ENCODE measurements at places on chromosomes 7 and 10.

- no peak for DNase-seq
These were observed 107.6 kb downstream of the INPP5A start for GRCh38 chr10:132645247-132645530.

DNA sequence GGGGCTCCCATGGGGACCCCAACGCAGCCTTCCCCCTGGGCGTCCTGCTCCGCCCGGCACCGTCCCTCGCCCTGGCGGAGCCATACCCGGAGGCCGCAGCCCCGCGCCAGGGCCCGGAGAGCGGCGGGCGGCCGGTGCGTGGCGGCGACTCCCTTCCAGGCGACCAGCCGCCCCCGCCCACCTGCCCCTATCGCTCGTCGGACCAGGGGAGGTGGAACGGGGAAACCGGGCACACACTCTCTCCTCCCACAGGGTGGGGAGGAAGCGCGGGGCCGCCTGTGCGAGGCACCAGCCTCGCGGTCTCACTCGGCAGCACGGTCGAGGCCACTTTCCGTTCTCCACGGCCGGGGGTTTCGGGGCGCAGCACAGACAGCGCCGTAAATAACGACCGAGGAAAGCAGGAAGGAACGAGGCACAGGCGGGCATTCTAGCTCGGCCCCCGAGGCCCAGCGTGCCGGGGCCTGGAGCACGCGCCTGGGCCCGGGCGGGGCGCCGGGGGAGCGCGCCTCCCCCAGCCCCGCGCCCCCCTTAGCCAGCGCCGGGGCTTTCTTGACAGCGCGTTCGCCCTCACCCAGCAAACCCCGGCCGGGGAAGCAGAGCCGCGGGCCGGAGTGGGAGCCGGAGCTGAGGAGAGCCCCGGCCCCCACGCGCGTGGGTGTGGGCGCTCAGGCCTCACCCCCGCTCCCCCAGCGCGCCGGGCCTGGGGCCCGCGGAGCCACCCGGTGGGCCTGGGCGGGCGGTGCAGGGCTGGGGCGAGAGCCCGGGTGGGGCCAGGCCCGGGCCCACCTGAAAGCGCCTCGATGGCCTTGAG is 936 bp downstream of the IGF2BP3 start:
- peak; percentile 66 for DNase-seq

GRCh38 chr7:130364451-130364850 is 15.8 kb upstream of the CPA1 start:
- DNase-seq = peak; percentile 23

DNA sequence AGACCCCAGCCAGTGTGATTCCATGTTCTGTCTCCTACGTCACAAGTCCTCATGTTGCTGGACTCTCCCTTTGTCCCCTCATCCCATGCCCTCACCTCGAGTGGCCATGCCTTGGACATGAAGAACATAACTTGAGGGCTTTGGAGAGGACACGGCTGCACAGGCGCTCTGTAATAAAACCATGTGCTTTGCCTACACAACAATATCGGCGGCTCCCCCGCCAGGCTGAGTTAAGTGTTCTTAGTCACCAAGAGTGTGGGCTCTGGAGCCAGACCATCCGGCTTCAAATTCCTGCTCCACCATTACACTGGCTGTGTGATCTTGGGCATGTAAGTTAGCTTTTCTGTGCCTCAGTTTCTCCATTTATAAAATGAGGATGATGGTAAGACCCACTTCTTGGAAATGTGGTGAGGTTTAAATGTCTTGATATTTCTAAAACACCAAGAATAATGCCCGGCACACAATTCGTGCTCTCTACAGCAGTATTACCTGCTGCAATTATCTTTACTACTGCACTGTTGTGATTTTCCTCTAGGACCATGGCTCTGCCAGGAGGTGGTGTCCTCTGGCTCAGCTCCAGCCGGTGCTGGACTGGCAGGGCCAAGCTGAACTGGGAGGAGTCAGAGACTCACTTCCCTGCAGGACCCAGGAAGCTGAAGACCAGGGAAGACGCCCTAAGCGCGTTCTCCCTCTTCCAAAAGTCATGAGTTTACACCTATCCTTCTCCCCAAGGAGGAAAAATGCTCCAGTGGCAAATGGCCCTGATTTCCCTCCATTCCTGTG is 15.7 kb downstream of the SLIT1 start:
- no peak for DNase-seq

DNA sequence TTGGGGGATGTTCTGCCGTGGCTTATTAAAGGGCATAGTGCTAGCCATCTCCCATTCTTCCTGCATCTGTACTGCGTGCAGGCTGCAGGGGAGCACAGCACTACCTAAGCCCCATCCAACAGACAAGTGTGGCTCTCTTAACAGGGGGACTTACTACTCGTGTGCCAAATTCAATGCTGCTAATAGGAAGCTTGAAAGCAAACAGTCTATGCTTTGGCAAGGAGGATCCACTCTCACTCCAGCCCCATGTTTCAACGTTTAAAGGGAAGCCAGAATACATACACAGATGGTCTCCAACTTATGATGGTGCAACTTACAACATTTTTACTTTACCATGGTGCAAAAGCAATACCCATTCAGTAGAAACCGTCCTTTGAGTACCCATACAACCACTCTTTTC is 228.0 kb upstream of the C7orf33 start:
- no peak for DNase-seq

DNA sequence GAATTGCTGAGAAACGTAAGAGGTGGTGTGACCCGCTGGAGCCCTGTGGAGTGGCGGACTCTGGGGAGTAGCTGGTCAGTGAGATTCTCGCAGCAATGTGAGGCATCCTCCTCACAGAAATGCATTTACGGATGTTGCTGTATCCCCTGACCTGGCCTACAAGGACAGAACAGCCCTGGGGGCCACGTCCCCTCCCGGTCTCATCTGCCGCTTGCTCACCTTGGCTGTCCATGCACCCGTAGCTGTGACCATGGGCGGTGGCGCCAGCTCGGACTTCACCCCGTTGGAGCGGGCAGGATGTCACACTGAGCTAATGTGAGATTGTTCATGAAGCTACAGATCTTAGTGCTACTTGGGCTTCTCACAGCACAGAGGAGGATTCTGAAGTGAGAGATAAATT is 193.8 kb downstream of the EBF3 start:
- DNase-seq = no peak

- DNase-seq = no peak
These were observed 66.8 kb upstream of the TARP start for GRCh38 chr7:38339953-38340819.

DNA sequence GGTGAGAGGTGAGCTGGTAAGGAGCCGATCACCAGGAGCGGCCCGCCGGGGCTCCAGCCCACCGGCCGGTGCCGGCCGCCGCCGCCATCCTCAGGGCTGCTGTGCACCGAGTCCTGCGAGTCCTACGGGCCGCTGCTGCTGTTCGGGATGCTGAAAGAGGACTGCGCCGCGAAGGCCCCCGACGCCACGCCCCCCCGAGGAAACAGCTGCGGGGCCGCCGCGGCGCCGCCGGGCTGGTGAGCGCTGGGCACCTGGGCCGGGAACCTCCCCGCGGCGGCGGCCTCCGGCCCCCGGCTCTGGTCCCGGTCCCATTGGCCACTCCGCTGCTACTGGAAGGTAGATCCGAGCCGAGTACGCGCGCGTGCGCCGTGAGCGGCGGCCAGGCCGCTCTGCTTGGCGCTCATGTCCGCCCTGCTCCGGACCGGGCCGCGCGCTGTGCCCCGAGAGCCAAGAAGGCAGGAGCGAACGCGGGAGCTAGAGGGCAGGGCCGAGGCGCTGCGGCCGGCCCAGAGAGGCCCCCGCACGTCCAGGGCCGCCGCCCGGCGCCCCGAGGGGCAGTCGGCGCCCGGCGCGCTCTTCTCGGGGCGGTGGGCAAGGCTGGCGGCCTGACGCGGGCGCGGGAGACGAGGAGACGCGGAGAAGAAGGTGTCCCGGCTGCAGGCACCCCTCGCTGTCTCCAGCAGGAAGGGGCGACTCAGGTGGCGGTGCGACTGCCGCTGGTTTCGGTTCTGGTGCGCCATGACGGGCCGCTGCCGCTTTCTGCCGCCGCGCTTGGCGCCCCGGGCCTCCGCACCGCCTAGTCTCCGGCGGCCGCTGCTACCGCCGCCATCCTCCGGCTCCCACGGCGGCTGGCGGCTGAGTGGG is 121.3 kb upstream of the WIPF3 start:
- peak; percentile 87 for DNase-seq

GRCh38 chr7:28564033-28564432 is 151.7 kb downstream of the CREB5 start:
- no peak for DNase-seq

DNA sequence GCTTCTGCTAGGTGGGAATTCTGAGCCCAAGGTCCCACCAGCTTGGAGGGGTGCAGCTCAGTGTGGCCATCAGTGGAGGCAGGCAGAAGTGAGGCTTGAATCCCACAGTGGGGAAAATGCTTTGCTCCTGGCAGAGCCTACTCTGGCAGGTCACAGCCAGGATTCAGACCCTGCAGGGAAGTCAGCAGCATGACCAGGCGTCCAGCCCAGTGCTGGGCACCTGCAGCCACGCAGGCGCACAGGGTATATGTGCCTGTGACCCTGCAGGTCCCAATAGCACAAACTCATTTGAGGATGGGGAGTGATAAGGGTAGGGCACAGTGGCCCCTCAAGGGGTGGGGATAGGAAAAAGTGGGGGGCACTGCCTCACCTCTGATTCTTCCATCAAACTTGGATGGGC is 8.4 kb upstream of the AEBP1 start:
- DNase-seq = no peak

DNA sequence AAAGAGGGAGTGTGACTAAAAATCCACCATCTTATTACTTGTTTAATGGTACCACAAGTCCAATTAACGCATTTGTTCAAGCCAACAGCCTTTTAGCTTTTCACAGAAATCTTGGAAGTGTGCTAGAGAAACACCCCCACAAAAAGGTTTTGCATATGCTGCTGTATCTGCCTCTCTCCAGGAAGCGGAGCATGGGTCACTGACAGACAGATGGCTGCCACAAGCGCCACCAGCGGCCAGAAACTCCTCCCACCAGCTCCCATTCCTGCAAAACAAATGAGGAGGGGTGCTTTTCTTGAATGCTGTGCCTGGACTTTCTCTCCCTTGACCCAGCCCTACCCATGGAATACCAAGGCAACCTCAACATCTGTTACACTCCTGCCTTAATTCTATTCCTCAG is 176.3 kb upstream of the LRGUK start:
- no peak for DNase-seq

GRCh38 chr10:7950981-7951847 is 103.3 kb upstream of the GATA3 start:
- no peak for DNase-seq

GRCh38 chr10:5546891-5547680 is 22.3 kb downstream of the CALML3 start:
- DNase-seq = no peak

DNA sequence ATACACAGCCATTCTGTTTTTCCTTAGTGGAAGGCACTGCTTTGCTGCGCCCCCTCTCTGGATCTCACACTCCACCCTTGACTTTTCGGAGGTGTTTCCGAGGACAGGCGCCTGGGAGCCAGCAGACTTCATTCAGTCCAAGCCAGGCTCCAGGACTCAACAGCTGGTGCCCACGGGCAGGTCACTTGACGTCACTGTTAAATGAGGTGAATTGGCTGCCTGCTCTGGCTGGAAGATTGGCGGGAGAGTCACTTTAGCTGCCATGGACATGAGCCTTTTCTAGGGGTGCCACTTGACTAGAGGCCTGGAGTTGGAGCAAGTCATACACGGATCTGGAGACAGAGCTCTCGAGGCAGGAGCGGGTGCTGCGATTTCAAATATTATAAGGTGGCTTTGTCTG is 3.2 kb downstream of the HTRA1 start:
- DNase-seq = no peak

- no peak for DNase-seq
These were observed 62.4 kb upstream of the DOCK1 start for GRCh38 chr10:126842836-126843235.
